HTR-8/SVneo (cell line): ENCODE measurements at places on chromosomes 1 and 21.

DNA sequence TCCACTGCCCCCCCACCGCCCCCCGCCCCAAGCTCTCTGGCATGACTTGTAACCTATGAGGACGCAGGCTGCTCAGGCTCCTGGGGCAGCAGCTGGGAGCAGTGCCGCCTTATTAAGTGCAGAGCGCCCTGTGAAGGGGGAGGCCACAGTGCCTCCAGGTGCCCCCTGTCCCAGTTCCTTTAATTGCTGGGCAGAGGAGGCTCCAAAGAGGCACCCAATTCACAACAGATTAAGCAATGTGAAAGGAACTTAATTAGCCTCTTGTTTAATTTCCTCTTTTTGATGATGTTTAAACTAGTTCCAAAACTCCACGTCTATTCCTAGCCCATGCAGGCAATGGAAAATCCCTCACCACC, 3.0 kb downstream of the RXFP4 start:
- no peak for DNase-seq

GRCh38 chr1:58403894-58404293, 142.6 kb downstream of the OMA1 start:
- DNase-seq, result no peak

DNA sequence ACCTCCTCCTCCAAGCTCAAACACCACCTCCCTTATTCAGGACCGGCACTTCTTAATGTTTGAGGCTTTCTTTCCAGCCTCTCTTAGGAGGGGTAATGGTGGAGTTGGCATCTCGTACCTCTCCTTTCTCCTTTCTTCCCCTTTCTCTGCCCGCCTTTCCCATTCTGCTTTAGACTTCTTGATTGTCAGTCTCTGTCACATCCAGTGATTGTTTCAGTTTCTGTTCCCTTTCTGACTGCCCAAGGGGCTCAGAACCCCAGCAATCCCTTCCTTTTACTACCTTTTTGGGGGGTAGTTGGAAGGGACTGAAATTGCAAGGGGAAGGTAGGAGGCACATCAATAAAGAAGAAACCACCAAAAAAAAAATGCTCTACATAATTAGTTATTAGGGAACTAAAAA, 5.6 kb downstream of the ELK4 start:
- DNase-seq, result no peak

DNA sequence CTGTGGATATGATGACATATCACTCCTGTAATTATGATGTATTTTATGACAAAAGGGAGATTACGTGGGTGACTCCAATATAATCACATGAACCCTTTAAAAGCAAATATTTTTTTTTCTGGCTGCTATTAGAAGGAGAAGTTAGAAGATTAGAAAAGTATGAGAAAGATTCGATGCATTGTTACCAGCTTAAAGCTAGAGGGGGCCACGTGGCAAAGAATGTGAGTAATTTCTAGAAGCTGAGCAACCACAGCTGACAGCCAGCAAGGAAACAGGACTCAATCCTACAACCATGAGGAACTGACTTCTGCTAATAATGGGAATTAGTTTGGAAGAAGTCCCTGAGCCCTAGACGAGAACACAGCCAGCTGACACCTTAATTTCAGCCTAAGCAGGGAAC, 56.3 kb upstream of the C1orf87 start:
- DNase-seq, result no peak

GRCh38 chr1:182624577-182624976, 20.4 kb upstream of the RGS16 start:
- DNase-seq, result no peak

DNA sequence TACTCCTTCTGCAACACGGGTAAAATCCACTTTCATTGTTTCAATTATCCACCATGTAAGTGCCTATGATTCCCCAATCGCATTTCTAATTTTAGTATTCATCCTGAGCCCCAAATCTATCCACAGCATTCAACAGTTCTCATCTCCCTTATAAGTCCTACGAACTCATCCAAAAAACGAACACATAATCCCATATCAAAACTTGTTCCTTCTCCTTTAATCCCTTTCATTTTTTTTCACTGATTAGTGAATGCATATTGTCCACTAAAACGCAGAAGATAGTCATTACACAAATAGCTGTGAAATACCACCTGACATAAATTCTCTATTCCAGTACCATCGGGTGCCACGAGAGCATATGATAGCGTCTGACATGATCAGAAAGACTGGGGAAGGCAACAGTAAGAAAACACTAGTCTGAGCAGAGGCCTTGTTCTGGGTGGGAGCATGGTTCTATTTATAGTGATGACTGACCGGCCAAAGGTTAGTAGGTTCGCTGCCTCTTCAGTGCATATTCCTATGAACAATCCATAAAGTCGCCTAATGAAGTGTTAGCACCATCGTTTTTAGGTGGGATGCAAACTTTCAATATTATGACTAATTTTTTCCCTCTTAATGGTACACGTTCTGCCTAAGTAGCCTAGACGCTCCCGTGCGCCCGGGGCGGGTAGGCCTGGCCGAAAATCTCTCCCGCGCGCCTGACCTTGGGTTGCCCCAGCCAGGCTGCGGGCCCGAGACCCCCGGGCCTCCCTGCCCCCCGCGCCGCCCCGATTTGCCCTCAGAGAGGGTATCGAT, 648 bp downstream of the ATP5PF start:
- DNase-seq, result no peak

GRCh38 chr1:21317035-21317689, 26.9 kb upstream of the ECE1 start:
- DNase-seq, result no peak
